Activated naive CD8-positive, alpha-beta T cell treated with anti-CD3 and anti-CD28 coated beads, Interleukin-2, amount 10 ng/mL, durations not matched to agents 7 days and 5 days (primary cell): ENCODE measurements at places on chromosomes 13 and 19. TPM values are rescaled to one million over a fixed set of nuclear protein-coding genes. Genes with fewer than 3 reads are reported as not detected.

Gene SHANK1
- not detected for total RNA-seq

Gene NAPSA
- total RNA-seq = 5.4 TPM

Gene GAPDHS
- not detected for total RNA-seq

DNA sequence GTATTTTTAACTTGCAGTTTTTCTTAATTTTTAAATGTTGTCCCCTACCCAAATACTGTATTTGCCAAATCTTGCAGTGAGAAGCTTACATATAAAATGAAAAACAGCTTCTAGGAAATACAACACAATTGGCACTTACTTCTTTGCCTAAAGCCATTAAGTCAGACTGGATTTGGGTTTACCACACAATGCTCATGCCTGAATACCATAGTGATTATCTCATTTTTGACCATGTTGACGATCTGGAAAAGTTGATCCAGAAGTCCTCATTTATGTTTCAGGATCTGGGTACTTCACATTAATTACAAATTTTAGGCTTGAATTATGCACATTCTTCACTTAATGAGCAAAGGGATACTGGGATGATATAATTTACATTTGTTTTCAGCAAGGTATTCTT, 2.4 kb downstream of the RNF6 start:
- no peak overlapping the region for H3K4me3 ChIP-seq
- DNase-seq = no peak
- no peaks in the 10 kb centered on the region for H3K27me3 ChIP-seq
- H3K27ac ChIP-seq = no peak overlapping the region
- H3K4me1 ChIP-seq = peaks cover 16% of the 10 kb centered on the region

DNA sequence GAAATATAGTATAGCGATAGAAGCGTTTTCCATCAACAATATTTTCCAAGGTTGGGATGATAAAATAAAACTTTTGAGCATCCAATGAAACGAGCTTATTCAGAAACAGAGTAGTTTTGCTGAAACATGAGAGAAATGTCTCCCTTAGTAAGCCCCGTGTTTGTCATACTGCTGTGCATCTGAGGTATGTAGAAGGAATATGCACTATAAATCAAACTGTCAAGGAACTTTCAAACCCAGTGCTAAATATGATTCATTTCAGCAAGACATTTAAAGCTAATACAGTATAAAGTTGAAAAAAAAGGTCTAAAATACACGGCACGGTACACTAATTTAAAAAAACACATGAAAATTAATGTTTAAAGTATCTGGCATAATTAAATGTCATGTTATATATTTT, 546.2 kb downstream of the SLITRK5 start:
- no peak overlapping the region for H3K4me3 ChIP-seq
- H3K27me3 ChIP-seq = no peaks in the 10 kb centered on the region
- H3K36me3 ChIP-seq = no peaks in the 10 kb centered on the region
- no peaks in the 10 kb centered on the region for H3K4me1 ChIP-seq
- no peak for DNase-seq

DNA sequence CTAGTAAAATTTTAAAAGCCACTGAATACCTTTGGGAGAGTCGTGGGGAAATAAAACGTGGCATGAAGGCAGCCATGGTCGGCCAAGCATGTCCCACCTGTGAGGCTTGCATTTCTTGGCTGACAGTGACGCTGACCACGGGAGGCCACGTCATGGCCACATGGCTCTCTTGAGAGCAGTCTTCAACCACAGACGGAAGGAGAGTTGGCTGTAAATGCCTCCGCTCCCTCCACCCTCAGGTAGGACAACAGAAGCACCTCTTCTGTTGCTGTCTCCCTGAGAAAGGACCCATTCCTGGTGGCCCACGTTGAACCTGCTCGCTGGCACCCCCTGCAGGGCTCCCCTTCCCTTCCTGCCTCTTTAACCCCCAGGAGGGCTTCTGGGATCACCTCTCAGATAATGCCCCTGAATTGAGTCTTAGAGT, 10.6 kb upstream of the LRRC25 start:
- no peaks in the 10 kb centered on the region for H3K36me3 ChIP-seq
- DNase-seq = peak; percentile 63
- H3K27me3 ChIP-seq = peaks cover 4% of the 10 kb centered on the region
- H3K4me3 ChIP-seq = no peak overlapping the region
- no peak overlapping the region for H3K27ac ChIP-seq

- H3K4me3 ChIP-seq = peak overlapping the region; percentile 38
- no peaks in the 10 kb centered on the region for H3K27me3 ChIP-seq
- H3K36me3 ChIP-seq = peaks cover 6% of the 10 kb centered on the region
- no peak overlapping the region for H3K27ac ChIP-seq
- no peak for DNase-seq
These were observed 7.0 kb upstream of the WBP4 start for GRCh38 chr13:41054212-41054877.

DNA sequence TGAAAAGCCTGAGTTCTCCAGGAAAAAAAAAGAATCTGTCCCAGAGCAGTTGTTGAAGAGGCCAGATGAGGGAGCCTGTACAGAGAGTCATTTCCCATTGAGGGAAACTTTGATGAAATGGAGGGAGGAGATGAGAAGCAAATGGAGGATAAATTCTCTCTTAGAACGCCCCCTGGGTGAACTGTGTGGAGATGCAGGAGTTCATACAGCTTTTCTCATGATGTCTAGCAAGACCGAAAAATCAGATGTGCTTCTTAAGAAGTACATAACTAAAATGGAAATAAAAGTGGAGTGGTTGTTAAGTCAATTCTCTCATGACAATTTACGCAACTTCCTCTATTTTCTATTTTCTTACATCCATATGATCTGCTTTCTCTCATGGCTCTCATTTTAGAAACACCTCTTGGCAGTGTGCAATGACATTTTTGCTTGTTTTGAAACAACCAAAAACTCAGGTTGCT, 1263.1 kb downstream of the PCDH9 start:
- no peaks in the 10 kb centered on the region for H3K27me3 ChIP-seq
- H3K4me3 ChIP-seq = no peak overlapping the region
- H3K4me1 ChIP-seq = no peaks in the 10 kb centered on the region
- no peaks in the 10 kb centered on the region for H3K36me3 ChIP-seq
- no peak overlapping the region for H3K27ac ChIP-seq
- no peak for DNase-seq

DNA sequence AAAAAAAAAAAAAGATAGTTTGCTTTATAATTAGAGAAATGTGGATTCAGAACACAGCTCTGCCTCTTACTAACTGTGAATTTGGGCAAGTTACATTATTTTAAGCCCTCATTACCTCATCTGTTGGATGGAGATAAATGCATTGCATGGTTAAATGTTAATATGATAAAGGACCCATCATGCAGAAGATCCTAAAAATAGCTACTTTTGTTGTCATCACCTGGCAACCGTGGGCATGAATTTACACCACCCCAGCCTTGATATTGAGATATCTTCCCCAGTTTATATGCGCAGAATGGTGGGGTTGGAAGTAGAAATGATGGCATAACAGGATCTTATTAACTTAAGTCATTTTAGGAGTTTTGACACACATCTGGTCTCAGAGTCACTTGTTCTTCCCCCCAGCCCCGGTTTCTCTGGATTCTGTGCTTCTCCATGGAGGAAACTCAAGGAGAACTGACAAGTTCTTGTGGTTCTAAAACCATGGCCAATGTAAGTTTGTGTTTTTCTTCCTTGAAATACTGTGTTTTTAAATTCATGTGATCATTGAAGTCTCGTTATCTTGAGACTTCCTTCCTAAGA, 8.9 kb downstream of the ZNF546 start:
- no peaks in the 10 kb centered on the region for H3K27me3 ChIP-seq
- no peak overlapping the region for H3K27ac ChIP-seq
- peaks cover 45% of the 10 kb centered on the region for H3K36me3 ChIP-seq
- H3K4me1 ChIP-seq = no peaks in the 10 kb centered on the region

DNA sequence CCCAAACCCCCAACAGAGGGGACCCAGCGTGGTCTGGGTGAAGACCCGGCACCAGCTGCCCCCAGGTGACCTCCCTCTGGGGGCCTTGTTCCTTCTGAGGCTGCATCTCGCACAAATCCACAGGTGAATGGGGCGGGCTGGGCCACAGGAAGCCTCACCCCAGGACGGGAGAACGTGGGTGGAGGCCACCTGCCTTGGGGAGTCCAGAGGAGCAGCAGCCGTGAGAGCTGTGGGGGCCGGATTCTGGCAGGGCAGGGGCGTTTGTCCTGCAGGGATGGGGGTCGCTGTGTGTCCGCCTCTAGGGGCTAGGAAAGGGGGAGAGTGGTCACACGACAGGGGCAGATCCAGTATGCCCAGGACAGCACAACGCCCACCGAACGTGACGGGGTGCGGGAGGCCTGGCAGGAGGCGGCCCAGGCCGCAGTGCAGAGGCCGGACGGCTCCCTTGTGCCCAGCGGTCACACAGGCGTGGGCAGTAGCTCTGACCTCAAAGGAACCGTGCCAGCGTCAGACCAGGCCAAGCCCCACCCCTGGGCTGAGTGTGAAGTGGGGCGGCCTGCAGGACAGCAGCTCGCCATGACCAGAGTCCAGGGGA, 6.7 kb downstream of the POLR2E start:
- peak overlapping the region; percentile 76 for H3K4me3 ChIP-seq
- peaks cover 20% of the 10 kb centered on the region for H3K36me3 ChIP-seq
- DNase-seq = no peak
- H3K27ac ChIP-seq = peak overlapping the region; percentile 95
- H3K4me1 ChIP-seq = peaks cover 38% of the 10 kb centered on the region

DNA sequence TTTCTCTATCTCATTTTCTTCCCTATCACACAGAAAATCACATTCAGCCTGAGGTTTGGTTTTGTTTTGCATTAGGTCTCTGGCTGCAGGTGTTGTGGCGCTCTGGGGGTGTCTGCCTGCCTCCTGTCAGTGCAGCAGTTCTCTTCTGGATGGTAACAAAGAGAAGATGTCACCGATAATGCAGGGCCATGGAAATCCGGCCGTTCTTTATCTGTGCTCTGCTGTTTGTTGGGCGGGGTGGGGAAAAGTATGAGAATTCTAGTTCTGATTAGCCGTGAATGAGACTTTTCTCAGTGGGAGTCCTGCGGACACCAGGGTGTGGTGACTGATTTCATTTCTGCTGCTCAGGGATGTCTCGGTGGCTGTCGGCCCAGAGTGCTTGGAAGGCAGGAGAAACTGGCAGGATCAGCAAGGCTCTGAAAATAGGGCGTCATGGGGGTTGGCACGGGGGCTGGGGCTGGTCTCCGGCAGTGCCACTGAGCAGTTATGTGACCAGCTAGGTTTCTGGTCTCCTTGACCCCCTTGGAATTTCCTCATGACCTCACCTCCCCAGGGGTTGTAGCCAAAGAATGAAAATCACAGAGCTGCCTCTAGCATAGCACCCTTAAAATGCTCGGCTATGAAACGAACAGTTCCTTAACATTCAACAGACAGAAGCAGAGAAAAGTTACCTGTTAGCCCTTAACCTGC, 5.0 kb downstream of the RNF113B start:
- no peaks in the 10 kb centered on the region for H3K36me3 ChIP-seq
- no peak for DNase-seq
- no peak overlapping the region for H3K4me3 ChIP-seq
- H3K27me3 ChIP-seq = peaks cover 6% of the 10 kb centered on the region

GRCh38 chr13:46864941-46865340, 31.9 kb downstream of the HTR2A start:
- H3K4me3 ChIP-seq = no peak overlapping the region
- no peaks in the 10 kb centered on the region for H3K36me3 ChIP-seq
- H3K4me1 ChIP-seq = no peaks in the 10 kb centered on the region
- DNase-seq = no peak

DNA sequence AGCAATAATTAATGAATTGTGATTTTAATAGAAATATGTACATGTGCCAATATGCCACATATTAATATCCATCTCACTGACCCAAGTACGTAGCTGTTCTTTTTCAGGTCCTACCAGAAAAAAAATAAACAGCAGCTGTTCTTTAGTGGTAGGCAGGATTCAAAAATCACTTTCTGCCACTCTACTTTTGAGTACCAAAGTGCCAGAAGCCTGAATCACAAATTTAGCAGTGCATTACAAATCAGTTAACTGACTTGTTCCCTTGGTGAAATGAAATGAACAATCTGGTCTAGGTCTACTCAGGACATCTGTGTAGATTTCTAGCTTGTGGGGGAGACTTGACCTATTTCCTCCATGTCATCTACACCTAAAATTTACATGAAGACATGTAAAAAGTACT, 775.5 kb upstream of the GPC6 start:
- no peaks in the 10 kb centered on the region for H3K36me3 ChIP-seq
- H3K27me3 ChIP-seq = no peaks in the 10 kb centered on the region
- H3K27ac ChIP-seq = no peak overlapping the region
- H3K4me1 ChIP-seq = no peaks in the 10 kb centered on the region
- H3K4me3 ChIP-seq = no peak overlapping the region
- no peak for DNase-seq

GRCh38 chr13:112940236-112940635, 28.8 kb upstream of the MCF2L start:
- no peaks in the 10 kb centered on the region for H3K36me3 ChIP-seq
- no peak overlapping the region for H3K4me3 ChIP-seq

DNA sequence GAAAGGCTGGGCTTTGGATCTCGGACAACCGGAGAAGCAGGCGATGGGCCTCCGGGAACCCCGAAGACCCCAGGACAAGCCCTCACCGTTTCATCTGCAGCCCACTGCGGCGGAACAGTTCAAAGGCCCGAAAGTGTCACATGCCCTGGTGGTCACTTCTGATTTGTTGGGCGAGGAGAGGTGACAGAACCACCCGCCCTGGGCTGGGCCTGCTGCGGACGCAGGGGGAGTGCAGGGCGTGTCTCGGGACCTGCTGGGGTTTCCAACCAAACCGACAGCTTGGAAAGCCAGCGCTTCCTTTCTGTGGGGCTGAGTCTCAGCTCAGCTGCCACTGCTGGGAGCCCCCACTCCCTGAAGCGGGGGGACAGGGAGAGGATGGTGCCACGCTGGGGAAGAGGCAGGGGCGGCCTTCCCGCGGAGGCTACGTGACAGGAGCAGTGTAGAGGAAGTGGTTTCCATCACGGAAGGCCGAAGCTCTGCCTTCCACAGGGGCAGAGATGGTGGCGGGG, 22.8 kb upstream of the ZBTB7A start:
- H3K4me1 ChIP-seq = peaks cover 39% of the 10 kb centered on the region
- peak overlapping the region; percentile 81 for H3K4me3 ChIP-seq
- H3K36me3 ChIP-seq = peaks cover 12% of the 10 kb centered on the region
- H3K27ac ChIP-seq = peak overlapping the region; percentile 92
- DNase-seq = peak; percentile 82

DNA sequence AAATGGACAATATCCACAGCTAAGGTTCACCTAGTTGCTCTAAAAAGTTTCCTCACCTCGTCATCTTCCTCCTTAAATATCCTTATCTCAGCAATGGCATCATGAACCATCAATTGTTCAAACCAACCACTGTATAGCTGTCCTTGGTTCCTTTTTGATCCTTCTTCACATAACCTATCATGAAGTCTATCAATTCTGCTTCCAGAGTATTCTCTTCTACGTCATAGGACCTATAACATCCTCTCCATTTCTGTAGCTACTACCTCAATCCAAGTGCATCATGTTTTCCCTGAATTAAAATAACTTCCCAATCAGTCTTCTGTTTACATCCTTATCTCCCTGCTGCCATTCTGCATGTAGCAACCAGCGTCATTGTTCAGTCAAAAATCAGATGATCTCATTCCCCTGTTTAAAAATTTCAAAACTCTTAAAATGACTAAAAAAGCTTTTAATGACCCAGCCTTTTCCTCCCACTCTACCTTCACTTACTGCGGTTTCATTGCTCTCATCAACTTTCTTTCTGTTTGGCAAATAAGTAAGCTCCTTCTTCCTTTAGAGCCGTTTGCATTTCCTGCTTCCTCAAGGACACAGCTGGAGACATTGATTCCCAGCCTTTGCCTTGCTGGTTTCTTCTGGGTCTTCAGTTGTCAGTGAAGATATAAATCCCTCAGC, 223.9 kb upstream of the MIR17HG start:
- H3K4me3 ChIP-seq = no peak overlapping the region
- no peak for DNase-seq
- no peaks in the 10 kb centered on the region for H3K36me3 ChIP-seq
